Erythroblast (primary cell): ENCODE measurements at places on chromosomes 4 and X.

DNA sequence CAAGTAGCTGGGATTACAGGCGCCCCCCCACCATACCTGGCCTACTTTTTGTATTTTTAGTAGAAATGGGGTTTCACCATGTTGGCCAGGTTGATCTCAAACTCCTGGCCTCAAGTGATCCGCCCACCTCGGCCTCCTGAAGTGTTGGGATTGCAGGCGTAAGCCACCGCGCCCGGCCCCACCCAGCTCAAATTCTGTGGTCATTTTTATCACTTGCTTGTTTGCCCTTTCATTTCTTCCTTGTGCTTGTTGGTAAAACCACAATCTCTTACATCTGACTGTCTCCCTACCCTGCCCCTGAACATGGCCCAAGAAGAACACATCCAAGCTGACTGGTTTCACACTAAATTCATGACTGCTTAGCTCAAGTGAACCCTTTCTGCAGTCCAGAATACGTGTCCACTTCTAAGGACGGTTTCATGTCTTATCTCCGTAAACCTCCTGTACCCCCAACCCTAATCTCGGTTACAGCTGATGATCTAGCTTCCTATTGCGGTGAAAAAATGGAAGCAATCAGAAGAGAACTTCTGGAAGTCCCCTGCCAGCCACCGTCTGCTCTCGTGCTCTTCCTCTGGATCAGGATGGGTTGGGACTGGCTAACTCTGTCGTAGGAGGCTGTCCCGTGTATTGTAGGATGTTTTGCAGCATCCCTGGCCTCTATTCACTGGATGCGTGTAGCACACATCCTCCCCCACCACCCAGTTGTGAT, 5.4 kb upstream of the RS1 start:
- peak; percentile 58 for DNase-seq

- no peak for DNase-seq
These were observed 1138.7 kb upstream of the PCDH7 start for GRCh38 chr4:29581457-29581856.

GRCh38 chrX:44621078-44621477, 78.4 kb upstream of the FUNDC1 start:
- DNase-seq = no peak

DNA sequence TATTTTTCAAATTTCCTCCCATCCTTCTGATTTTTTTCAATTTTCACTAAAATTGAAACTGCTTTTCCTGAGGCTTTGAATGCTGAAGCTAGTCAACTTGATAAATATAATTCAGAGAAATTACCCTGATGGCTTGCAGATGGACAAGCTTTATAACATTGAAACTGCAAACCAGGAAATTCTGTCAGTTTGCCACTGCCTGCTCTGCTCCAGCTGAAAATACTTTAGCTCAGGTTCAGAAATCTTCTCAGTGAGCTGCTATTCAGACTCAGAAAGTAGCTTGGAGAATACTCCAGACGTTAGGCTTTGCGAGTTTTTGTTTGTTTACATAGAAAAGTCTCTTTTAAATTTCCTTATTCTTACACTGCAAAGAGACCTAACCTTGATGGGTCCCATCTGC, 1574.7 kb downstream of the STIM2 start:
- no peak for DNase-seq

DNA sequence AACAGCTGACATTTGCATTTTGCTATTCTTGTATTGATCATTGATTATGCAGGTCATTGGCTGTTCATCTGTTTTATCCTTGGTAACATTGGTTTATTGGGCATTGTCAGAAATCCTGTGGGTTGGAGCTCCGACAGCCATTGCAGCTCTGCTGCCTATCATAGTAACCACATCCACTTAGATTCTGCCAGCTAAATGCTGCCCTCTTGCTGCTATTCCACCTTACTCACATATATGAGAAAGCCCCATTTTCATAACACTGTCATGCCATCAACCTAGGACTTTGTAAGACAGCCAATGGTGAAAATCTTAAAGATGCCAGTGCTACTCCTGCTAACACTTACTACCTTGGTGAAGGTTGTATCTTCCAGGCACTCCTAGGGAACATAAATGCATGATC, 187.3 kb upstream of the CXCL13 start:
- DNase-seq = no peak

DNA sequence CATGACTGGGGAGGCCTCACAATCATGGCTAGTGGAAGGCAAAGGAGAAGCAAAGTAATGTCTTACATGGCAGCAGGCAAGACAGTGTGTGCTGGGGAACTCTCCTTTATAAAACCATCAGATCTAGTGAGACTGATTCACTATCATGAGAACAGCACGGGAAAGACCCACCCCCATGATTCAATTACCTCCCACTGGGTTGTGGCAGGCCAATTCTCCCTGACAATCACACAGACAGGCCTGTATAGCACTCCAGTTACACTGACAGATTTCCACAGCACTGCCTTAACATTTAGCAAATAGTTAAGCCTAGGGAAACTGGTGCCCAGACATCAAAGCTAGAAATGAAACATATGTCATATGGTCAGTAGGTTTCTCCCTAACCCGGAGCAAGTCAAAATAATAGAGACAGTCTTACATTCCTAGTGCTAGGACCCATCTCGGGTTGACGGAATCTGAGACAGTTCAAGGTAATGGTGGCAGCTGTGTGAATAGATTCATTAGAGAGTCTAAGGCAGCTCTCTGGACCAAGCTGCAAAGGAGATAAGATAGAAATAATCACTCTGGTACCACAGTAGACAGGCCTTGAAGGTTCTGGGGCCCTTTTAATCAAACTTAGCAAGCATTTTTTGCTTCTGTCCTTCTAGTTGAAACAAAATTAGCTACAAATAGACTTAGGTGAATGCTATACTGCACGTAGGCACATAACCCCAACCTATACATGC, 9.4 kb upstream of the HERC5 start:
- peak; percentile 53 for DNase-seq

DNA sequence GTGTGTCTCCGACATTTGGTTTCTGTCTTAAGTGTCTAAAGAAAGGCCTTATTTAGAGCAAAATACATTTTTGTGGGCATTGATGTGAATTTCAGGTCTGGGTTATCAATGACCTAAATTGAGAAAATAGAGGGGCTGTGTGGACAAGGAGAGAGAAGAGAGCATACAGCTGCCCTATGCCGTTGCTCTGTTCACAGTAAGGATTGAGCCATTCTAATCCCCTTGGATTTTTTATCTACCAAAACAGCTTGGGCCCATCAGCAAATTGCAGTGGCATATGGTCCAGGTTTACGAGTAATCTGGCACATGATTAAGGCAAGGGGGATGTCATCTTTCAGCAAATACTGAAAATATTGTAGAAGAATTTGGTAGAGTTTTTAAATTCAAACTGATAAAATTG, 210.2 kb downstream of the ANTXR2 start:
- no peak for DNase-seq

DNA sequence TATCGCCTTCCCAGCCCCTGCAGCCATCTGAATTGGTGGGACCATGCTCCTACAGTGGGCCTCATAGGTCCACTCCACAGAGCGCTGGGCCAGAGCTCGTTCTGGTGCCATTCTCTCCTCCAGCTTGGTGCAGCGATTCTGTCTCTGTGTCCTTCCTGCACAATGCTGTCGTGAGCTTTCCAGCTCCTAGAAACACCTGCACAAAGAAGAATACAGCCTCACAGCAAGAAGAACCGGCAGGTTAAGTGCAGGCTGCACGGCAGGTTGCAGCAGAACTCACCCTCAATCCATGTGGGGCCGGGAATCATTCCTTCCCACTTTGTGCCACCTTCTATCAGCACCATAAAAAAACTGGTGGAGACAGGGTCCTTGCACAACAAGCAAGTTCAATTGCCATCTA, 101.2 kb upstream of the ENPP6 start:
- no peak for DNase-seq

DNA sequence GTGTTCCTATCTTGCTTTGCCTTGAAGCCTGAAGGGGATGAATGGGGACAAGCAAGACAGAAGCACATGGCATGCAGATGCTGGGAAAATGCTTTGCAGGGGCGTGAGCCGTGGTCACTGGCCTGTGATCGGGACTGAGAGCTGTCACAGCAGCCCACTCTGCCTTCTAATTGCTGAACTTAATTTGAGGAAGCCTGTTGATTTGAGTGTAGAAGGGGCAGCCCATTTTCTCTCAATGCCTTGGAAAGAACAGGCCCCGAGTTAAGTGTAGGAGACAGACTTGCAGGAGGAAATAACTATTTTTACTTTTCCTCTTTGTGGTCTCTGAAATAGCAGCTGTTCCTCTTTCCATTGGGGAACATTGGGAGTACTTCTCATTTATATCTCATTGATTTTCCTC, 26.1 kb upstream of the TBC1D1 start:
- DNase-seq = no peak

GRCh38 chr4:101414496-101414895, 67.2 kb upstream of the PPP3CA start:
- DNase-seq = no peak

- DNase-seq = no peak
These were observed 36.3 kb upstream of the REST start for GRCh38 chr4:56871371-56871866.

- no peak for DNase-seq
These were observed 763.0 kb downstream of the DMD start for GRCh38 chrX:32448320-32448719.

- DNase-seq = no peak
These were observed 123.1 kb downstream of the AFF1 start for GRCh38 chr4:87057835-87058355.

DNA sequence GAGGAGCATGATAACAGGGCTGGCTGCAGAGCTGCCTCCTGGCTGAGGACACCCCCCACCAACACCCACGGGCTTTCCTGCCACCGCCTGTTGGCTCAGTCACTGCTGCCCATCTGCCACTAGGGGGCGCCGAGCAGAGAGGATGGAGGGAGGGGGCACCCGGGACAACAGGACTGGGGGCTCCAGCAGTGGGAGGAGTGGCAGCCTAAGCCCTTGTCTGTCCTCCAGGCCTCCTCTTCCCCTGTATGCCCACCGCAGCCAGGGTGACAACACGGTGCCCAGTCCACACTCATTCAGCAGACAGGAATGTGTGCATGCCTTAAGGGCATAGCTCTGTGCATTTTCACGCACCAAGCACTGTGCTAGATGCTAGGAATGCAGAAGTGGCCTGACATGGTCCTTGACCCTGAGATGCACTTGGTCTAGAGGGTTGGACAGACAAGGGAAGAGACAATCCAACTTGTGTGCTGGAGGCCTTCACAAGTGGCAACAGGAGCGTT, 149.9 kb downstream of the AMMECR1 start:
- peak; percentile 86 for DNase-seq

DNA sequence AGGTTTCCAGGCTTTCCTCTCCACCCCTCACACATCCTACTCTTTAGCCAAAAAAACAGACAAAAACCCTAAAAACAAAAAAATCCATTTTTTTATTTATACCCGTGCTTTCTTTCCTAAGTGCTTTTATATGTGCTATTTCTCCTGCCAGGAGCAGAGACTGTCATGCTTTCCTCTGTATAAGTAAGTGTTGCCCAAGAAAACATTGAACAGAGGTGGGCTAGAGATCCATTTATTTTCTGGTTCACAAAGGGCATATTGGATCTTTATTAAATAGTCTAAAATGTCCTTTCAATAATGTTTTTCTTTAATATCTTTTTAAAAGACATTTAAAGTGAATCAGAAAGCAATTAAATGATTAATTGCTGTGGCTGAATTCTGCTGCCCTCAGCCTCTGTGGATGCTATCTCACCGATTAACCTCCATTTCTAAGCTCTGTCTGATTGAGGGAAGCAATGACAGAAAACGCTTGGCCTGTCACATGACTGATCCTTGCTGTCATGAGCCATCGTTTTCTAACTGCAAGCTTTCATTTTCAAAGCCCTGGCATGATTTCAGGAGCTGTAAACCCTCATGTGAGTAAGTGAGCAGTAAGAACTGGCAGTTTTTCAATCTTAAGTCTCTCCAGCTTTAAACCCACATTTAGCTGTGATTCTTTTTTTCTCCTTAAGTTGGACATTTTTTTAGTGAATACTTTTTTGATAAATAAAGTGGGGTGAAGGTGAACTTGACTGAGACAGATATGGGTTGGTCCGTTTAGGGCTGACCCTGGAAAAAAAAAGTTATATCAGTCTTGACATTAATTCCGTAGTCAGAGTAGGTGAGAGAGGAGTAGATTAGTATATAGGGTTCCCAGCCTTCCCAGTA, 180.7 kb upstream of the PGRMC2 start:
- peak; percentile 86 for DNase-seq

GRCh38 chr4:77117721-77118120, 39.3 kb upstream of the CCNG2 start:
- DNase-seq = no peak

GRCh38 chr4:71765821-71766383, 18.0 kb downstream of the GC start:
- DNase-seq = no peak

DNA sequence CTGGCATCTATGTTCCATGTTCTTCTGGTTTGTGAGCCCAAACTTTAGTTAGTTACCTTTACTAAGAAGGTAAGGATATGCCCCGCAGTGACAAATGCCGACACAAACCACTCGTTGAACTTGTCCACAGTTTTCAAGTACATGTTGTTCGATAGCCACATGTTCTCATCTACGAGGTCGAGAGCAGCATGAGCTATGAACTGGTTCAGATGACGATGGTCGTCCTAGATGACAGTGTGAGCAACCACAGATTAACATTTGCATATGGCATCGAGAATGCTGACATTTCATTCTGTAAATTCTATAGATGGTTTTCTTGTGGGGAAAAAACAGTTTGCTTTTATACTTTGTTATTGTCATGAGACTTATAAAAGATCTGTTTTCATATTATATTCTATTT, 18.0 kb downstream of the TRAPPC2 start:
- no peak for DNase-seq

GRCh38 chr4:68368691-68369131, 18.8 kb upstream of the YTHDC1 start:
- no peak for DNase-seq
